ENCODE measurements at places on chromosomes 16 and 17.

DNA sequence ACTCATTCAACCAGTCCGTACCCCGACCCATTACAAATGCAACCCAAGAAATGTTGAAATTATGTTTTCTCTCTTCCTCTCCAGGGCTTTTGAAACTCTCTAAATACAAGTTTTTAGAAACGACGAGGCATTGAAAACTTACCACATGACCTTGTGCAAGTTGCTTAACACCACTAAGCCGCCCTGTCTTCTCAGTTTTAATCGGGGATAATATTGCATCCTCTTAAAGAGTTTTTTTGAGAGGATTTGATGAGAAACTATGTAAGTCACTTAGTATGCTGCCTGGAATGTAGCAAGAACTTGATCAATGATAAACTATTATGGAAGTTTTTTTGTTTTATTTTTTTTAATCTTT lies 149.0 kb upstream of the FAM20A start:
- no peak for DNase-seq

DNA sequence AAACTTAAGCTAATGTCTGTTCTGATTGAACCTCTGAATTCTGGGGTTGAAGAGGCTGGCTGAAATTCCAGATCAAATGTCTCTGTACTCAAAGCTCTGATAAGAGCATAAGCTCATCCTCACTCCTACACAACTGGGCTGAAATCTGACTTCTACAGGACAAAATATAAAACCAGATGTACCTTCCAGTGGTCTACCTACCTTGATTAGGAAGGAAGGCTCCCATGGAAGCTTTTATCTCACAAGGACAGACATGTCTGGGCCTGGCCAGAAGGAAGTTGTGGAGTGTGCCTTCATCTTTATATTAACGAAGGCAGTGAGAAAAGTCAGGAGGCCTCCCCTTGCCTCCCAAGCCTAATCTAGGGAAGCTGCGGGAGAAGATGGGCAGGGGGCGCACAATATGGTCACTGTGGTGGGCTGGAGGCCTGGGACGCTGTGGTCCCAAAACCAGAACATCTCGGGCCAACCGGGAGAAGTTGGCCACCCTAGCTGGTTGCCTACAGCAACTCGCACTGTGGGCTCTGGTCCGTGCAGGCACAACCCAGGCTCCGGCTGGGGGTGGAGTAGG lies 55.6 kb upstream of the LRRC37A3 start:
- no peak for DNase-seq

GRCh38 chr17:81867991-81868673 lies 3.0 kb downstream of the ARHGDIA start:
- no peak for DNase-seq

DNA sequence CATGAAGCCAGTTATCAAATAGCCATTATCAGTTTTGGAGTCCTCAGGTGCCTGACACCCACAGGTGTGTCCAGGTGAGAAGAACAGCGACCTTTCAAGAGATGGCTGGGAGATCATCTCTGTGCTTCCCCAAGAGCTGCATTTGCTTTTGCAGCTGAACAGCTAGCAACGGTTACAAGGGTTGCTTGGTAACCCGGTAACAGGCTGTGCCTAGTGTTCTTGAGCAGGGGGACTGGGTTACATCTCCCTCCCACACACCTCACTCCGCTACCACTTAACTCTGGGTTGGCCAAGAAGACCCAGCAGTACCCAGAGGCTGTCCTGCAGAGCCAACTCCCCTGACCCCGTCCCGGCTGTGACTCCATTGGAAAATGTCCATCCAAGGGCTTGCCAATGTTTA lies 147.0 kb downstream of the SLC39A11 start:
- no peak for DNase-seq

- DNase-seq, result no peak
These were observed 7.7 kb downstream of the MIEF2 start for GRCh38 chr17:18267927-18268711.

- no peak for DNase-seq
These were observed 25.8 kb downstream of the CASKIN2 start for GRCh38 chr17:75489511-75489955.

DNA sequence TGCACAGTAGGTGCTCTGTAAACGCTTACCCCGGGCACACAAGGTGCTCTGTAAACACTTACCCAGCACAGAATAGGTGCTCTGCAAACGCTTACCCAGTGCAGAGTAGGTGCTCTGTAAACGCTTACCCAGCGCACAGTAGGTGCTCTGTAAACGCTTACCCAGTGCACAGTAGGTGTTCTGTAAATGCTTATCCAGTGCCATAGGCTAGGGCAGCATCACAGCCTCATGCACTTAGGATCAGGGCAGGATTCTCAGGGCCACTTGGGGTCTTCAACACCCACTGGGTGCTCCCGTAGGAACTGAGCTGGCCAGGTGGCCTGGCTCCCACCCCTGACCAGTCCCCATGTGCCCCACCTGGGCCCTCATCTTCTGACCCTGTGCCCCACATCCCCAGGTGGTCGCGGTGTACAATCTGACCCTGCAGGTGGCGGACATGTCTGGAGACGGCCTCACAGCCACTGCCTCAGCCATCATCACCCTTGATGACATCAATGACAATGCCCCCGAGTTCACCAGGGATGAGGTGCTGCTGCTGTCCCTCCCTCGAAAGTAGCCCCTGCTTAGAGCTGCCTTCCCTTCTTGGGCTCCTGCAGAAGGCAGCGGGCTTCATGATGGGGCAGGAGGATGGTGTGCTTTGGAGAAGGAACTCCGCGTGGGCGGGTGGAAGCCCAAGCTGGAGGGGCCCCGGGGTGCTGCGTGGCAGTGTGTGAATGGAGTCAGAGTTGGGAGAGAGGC lies 13.1 kb downstream of the SLC22A31 start:
- no peak for DNase-seq

GRCh38 chr17:82648742-82649331 lies 593 bp upstream of the WDR45B start:
- DNase-seq, result peak; percentile 38

GRCh38 chr16:3458278-3458851 lies 14.9 kb downstream of the NAA60 start:
- no peak for DNase-seq

- no peak for DNase-seq
These were observed 14.4 kb downstream of the TENT4B start for GRCh38 chr16:50167556-50167955.

DNA sequence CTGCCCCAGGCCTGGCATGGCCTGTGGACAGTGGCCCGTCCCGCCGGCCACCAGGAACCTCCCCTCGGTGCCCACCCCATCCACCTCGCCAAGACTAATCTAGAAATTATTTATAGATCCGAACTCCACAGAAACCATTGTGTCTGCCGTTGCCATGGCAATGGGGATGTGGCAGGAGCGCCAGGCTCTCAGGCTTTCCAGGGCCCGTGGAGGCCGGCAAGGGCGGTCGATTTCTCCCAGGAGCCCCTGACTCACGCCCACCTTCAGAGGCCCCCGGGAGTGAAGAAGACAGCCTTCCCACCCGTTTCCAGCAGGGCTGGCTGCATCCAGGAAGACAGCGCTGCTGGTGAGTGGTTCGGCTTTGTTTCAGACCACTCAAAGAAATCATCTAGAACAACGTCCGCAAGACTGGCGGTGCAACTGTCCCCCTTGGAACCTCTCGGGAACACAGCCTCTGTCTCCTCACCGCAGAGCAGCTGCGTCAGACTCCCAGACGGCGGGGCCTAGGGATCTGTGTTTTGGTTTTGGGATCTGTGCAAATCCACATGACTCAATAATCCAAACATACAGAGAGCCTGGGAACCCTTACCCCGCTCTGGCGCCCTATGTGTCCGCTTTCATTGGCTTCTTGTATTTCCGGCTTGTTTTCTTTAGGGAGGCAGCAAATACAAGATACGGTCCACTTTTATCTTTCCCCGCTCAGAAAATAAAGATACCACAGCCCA lies 48.5 kb upstream of the ZCCHC14 start:
- no peak for DNase-seq

- no peak for DNase-seq
These were observed 5.7 kb downstream of the OR4D2 start for GRCh38 chr17:58172369-58173071.

DNA sequence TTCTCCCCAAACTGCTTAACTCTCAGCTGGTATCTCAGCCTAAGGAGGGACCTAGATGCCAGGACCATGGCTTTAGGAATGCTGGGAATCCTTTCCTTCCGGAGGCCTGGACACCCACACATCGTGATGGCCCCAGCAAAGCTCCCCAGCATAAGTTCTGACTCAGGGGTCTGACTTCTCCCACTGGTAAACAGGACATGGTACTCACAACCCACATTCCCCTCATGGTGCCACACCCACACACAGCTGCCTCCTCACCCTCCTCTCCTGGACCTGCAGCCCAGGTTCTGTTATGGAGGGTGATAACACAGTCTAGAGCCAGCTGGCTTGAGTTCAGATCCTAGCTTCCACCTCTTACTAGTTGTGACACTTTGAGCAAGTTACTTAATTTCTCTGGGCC lies 719 bp upstream of the RNF227 start:
- no peak for DNase-seq

DNA sequence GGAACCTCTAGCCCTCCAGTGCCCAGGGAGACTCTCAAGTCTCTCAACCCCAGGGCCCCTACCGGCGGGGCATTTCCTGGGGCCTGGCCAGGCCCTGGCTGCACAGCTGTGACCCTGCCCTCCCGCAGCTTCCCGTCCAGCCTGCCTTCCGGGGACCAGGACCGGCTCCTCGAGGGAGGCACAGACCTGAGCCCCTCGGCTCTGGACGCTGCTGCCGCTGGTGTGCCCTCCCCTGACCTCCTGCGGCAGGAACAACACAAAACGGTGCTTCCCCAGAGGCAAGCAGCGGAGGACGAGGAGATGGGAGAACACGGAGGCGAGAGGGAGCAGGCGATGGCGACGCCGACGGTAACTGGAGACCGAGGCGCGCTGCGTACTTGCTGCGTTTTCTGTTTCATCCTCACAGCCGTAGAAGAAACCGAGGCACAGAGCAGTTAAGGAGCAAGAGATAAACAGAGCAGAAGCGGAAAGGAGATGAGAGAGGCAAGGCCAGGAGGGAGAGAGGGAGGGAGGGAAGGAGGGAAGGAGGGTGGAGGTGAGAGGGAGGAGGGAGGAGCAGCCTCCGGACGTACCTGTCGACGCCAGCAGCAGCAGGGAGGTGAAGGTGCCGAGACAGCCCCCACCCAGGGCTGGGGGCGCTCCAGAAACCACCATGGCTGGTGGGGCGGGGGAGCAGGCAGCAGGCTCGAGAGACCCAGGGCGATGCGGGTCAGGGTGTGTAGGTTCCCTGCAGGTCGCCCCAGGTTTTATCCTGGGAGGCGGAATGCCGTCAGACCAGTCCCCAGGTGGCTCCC lies at the start of gene PRSS22:
Gene PRSS22 (minus strand): TSS at position 720 of the 794 bp plus-strand sequence. CDS start 66 bp downstream, at position 654.
- no peak for DNase-seq

DNA sequence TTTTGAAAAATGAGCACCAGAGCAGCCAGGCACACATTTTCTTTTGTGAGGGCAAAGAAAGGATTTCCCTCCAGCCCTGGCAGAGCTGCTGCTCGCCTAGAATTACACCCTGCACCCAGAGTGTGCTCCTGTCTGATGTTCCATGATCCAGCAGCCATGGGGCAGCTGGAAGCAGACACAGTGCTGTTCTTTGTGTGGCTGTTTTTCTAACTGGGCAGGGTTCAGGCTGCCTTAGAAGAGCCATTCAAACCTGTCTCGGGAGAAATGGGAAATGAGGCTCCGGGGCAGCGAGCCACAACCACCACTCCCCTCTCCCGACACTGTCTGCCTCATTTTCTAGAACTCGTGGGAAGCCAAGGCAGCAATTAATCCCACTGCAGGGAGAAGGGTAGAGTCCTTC lies 28.9 kb downstream of the LITAF start:
- no peak for DNase-seq

GRCh38 chr17:64024781-64025731 lies 4.6 kb upstream of the ICAM2 start:
- DNase-seq, result no peak

DNA sequence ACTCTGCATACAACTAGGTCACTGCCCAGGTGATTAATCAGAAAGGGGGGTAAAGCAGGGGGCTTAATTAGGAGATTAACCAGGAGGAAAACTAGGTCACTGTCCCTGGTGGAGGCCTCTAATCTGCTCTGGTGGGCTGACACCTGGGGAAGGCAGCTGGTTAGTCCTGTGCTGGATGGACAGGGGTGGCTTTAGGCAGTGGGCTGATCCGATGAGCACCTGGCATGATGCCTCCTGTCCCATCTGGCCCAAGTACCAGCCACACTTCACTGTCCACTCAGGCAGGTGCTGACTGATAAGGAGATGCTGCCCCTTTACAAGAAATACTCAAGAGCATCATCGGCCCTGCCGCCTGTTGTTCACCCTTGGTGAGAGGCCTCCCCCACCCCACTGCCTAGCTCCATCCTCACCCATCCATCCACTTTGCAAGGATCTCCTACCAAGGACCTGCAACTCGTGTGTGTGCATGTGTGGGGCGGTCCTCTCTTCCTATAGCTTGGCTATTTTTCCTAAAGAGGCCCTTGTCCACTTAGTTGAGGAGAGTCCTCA lies 13.8 kb upstream of the RCVRN start:
- no peak for DNase-seq

DNA sequence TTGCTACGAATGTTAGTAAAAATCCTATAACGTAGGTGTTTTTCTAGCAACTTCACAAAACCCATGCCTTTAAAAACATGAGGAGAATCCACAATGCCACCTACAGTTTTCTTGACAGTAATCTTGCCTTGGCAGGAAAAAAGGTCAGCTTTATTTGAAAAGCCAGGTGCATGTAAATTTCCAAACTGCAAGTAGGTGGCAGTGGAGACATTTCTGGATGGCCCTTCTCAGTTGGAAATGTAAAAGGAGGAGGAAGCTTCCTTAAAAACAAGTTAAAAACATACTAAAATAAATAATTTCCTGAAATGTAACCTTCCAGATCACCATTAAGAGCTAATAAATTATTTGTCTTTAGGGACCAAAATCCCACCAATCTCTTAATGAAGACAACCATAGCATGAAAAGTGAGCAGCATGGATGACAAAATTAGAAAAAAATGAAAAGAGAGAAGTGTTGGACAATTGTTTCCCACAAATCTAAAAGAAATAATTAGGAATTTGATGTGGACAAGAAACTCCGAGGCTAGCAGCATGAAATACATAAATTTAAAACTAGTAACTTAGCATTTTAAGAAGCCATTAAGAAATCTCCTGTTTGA lies 152.2 kb downstream of the SNX11 start:
- no peak for DNase-seq

DNA sequence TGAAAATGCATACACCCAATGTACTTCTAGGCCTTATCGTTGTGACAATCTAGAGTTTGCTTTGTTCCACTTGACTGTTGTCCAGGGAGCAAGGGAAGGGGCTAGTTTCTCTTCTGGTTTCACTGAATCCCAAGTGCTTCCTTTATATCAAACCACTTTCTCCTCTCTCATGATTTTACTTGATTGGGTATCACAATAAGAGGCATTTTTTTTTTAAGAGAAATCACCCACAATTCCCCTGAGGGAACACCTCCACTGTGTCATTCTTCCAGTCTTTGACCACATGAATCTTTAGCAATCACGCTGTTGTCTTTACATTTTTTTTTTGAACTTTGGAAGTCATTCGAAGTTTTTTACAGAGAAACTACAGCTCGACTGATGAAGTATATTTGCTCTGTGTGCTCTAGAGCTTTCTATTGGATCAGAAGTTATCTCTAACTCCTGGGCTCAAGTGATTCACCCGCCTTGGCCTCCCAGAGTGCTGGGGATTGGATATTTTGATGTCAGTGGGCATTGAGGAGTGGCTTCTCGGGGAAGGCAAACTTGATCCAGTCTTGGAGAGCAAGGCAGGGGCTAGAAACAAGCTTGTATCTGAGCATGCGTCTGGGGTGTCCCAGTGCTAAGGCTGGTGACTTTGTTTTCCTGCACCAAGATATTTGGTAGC lies 3.0 kb downstream of the CDH1 start:
- DNase-seq, result no peak

Measured in esophagus squamous epithelium (tissue), 5 donors.